ENCODE measurements at places on chromosomes 5 and 9.
A peak's percentile ranks its signal among the peaks of the same experiment; 100 is the strongest.

- no peak for DNase-seq
Observed at GRCh38 chr9:2138646-2139045, 123.5 kb downstream of the SMARCA2 start.

- DNase-seq: no peak
Observed at GRCh38 chr9:34519321-34520020, 3.3 kb downstream of the ENHO start.

GRCh38 chr9:105280691-105281090 is 36.2 kb downstream of the SLC44A1 start:
- DNase-seq: no peak

- no peak for DNase-seq
Observed at GRCh38 chr9:69122082-69122548, 52.0 kb upstream of the TJP2 start.

DNA sequence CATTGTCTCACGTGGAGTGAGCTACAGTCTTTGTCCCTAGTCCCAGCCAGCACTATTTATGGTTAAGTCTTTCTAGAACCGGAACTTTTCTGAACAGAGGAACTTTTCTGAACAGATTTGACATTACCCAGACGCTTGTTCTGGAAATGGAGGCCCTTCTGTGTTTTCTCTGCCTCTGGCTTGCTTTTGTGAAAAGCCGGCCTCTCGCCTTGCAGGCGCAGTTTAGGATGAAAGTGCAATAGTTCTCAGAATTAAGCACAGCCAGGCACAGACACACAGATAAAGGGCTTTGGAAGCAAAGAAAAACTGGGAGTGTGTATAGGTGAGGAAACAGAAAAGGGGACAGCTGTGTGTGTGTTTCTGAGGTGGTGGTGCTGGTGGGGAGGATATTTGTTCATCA is 5.9 kb downstream of the GDNF start:
- no peak for DNase-seq

DNA sequence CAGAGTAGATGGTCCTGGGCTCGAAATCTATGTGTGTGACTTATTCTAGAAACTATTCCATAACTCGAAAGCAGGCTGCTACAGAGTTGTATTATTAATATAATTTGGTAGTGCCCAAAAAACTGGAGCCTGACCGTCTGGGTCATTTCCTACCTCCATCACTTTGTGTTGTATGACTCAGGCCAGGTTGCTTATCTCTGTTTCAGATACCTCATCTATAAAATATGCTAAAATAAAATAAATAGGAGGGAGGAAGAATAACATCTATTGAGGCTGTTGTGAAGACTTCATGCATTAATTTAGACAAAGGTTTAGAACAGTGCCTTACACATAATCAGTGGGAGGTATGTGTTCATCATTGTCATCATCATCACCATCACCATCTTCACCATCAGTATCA is 57.7 kb downstream of the PDE4D start:
- no peak for DNase-seq

DNA sequence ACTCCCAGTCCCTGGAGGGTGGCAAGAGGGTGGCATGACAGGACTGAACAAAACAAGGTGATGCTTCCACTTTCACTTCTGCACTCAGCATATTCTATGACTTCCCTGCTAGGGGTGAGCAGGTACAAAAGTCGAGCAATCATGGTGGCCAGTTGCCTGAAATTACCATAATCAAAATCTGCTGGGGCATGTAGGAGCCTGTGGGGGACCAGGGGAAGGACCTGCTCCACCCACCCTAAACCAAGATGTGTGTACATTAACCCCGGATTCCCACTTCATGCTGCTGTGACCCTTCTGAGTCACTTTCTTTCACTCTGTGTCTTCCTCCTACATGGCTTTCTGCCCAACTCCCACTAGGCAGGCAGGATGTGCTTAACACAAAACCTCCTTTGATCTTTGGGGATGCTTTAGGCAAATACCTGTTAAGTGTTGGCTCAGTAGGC is 73.3 kb upstream of the PHF24 start:
- peak; percentile 7 for DNase-seq

DNA sequence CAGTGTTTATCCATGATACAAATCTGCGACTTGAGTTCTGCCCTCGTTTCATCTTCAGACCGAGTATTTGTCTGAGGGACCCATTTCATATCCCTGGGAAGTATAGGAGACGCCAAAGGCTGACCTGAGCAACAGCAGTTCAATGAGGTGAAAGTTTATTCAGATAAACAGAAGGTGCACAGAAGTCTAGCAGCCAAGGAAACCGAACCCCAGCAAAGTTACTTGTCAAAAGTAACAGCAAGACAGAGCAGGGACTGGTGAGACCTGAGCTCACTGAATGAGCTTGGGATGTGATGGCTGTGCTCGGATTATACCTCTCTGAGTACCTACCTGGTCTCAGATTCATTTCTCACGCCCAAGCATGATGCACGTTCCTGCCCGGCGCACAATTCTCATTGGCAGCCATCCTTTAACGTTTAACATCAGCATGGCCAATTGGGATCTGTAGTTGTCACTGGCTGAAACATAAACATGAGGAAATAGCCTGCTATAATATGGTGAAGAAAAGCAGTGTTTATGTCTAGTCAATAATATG is 599 bp downstream of the LYRM7 start:
- DNase-seq: no peak

DNA sequence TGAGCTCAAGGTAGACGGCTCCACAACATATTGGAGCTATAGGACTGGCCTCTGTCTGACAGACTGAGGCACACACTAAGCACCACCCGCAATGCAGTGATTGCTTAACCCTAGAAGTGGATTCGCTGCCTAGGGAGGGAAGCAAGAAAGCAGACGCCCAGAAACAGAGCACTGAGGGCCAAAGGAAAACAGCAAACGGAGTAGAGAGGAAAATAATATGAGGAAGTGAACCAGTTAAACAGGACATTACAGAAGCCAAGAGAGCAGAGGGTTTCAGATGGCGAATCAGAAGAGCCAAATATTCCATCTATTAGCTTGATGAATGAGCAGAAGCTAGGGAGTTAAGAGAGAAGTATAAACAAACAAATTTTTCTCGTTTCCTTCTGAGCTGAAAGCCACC is 139.2 kb upstream of the LHFPL2 start:
- no peak for DNase-seq

- no peak for DNase-seq
Observed at GRCh38 chr9:129623331-129623730, 2.4 kb upstream of the C9orf50 start.

GRCh38 chr5:150508277-150508640 is 328 bp downstream of the NDST1 start:
- no peak for DNase-seq

DNA sequence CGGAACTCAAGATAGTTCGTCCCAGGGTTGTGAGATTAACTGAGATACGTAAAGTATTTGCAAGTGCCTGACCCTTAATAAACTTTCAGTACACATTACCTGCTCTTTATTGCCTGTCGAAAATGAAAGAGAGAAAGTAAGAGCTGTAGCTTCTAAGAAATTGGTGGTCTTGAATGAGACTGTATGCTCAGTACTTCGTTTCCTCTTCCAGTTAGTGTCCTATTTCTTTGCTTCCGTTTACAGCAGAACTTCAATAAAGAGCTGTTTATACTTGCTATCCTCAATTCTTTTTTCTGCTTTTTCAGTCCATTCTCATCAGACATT is 534 bp downstream of the SRFBP1 start:
- peak; percentile 36 for DNase-seq

DNA sequence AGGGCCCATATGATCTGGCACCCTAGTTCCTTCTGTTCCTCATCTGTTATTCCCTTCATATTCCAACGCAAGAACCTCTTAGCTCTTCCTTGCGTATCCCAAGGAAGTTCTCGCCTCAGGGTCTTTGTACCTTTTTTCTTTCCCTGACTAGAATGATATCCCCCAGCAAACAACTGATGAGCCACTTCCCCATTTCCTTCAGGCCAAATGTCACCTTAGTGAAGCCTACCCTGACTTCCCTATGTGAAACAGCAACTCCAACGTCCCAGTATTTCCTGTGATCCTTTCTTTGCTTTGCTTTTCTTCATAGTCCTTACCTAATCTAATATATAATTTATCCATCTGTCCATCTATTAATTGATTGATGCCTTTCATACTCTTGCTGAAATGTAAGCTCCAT is 47.9 kb downstream of the ERCC8 start:
- DNase-seq: no peak

DNA sequence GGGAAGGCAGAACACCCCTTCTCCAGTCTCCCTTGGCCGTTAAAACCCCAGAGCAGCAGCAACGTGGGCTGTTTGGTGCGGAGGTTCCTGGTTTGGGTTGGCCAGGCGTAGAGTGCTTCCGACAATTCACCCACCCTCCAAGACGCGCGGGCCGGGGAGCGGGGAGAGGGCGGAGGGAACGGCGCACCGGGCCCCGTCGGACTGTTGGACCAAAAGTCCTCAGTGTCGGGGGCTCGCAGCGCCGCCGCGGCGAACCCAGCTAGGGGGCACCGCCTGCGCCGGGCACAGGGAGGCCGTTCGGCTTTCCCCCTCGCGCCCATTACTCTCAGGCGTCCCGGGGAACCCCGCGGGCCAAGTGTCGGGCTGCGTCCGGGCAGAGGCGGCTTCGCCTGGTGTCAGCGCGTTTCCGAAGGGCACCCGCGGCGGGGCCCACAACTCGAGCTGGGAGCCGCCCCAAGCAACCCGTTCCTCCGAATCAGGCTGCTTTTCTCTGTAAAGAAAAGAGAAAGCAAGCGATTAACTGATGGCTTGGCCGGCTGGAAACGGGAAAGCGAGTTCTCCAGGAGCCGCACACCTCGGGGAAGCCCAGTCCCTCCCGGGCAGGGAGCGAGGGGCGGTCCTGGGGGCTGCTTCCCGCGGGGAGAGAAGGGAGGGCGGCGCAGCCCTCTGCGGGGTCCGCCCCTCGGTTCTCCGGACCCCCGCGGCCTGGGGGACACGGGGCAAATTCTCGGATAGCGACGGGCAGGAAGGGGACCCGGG is 145.5 kb downstream of the ERCC6L2 start:
- no peak for DNase-seq

- no peak for DNase-seq
Observed at GRCh38 chr5:112960863-112961504, 15.6 kb upstream of the DCP2 start.

- DNase-seq: no peak
Observed at GRCh38 chr5:74446725-74447241, 193.7 kb downstream of the ENC1 start.

- no peak for DNase-seq
Observed at GRCh38 chr9:91896513-91897121, 53.4 kb downstream of the ROR2 start.

DNA sequence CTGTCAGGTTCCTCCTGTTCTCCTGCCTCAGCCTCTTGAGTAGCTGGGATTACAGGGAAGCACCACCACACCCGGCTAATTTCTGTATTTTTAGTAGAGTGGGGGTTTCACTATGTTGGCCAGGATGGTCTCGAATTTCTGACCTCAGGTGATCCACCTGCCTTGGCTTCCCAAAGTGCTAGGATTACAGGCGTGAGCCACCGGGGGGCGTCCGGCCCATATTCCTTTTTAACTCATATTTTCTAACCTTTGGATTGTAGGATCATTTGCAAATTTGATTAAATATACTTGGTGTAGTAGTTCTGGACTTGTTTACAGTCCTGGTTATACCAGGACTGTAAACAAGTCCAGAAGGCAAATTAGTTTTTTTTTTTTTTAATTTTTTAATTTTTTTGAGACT is 4.3 kb downstream of the TCERG1 start:
- no peak for DNase-seq

GRCh38 chr9:125909459-125909858 is 162.3 kb downstream of the PBX3 start:
- DNase-seq: no peak

DNA sequence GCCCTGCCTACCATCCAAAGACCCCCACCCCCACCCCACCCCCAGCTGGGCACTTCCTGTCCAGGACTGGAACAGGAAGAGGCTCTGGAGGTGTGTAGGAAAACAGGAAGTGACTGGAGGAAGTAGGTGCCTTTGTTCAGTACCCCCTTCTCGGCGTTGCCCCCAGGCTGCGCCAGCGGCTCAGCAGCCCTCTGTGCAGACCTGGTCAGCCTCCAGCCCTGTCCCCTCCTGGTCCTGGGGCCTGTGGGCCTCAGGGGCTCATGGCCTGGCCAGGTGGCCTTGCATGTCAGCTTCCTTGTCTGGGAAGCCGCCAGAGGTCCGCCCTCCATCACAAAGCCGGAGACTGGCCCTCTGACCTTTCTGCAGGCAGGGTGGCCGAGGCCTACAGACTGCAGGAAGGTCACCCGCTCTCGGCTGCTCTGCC is 26.0 kb downstream of the FLT4 start:
- DNase-seq: no peak

- no peak for DNase-seq
Observed at GRCh38 chr9:107174441-107174840, 108.6 kb upstream of the RAD23B start.

DNA sequence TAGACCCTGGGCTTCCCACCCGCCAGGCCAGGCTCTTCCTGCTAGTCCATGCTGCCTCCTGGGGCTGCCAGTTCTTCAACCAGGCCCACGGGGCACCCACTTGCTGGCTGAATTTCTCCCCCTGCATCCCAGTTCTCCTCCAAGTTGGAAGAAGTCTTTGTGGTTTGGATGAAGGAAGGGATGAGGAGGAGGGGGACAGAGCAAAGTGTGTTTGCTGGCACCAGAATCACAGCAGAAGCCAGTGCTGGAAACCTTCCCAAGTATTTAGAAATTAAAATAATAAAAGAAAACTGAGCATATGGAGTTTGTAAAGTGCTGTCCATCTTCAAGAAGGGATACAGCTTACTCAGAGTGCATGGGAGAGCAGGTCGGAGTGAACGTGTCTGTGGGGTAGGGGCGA is 19.4 kb upstream of the UNC5A start:
- DNase-seq: no peak

- no peak for DNase-seq
Observed at GRCh38 chr9:124298646-124299235, 41.0 kb downstream of the NEK6 start.

All from GM12864 (cell line).